Mononuclear cell (primary cell): ENCODE measurements at places on chromosomes 1 and 21. TPM values are rescaled to one million over a fixed set of nuclear protein-coding genes. Genes with fewer than 3 reads are reported as not detected.

The COL8A2 gene
- 1.9 TPM for total RNA-seq

The S100A14 gene
- total RNA-seq = not detected

The KCNC4 gene
- 2.8 TPM for total RNA-seq

The KCNT2 gene
- total RNA-seq = 0.21 TPM

The PRKAA2 gene
- under 0.01 TPM for total RNA-seq

The GCSAML gene
- total RNA-seq = 1.7 TPM

The SPRR2A gene
- total RNA-seq = not detected

The OR2T4 gene
- total RNA-seq = not detected

The AKT3 gene
- total RNA-seq = 69.7 TPM

The SRGAP2C gene
- 10.6 TPM for total RNA-seq

The CSF1 gene
- 10.2 TPM for total RNA-seq

The CAMK1G gene
- 0.10 TPM for total RNA-seq

The TNFRSF8 gene
- total RNA-seq = 0.73 TPM

The LMOD1 gene
- total RNA-seq = not detected

The PTPRU gene
- 0.52 TPM for total RNA-seq

The SMCP gene
- total RNA-seq = not detected

The CNN3 gene
- total RNA-seq = 4.6 TPM

The AIM2 gene
- 2.1 TPM for total RNA-seq

The CFHR4 gene
- total RNA-seq = not detected

The TDRD5 gene
- 0.10 TPM for total RNA-seq

The TEX38 gene
- total RNA-seq = not detected

The MPZ gene
- total RNA-seq = 1.0 TPM

The CFAP74 gene
- total RNA-seq = under 0.01 TPM

The SPRR2G gene
- not detected for total RNA-seq

The CTSK gene
- total RNA-seq = 8.1 TPM

The THEMIS2 gene
- total RNA-seq = 270 TPM

The INAVA gene
- total RNA-seq = under 0.01 TPM

The SASS6 gene
- total RNA-seq = 1.8 TPM

The AHDC1 gene
- total RNA-seq = 3.3 TPM

The TLR5 gene
- total RNA-seq = 6.6 TPM

The CD101 gene
- 11.4 TPM for total RNA-seq

The HMGCS2 gene
- total RNA-seq = not detected

The SH2D2A gene
- 19.1 TPM for total RNA-seq

The MRPS6 gene
- 5.4 TPM for total RNA-seq

The PIK3C2B gene
- 18.1 TPM for total RNA-seq

The FCRL5 gene
- total RNA-seq = 6.6 TPM

The CADM3 gene
- 0.10 TPM for total RNA-seq

The RBM11 gene
- total RNA-seq = 10.6 TPM

The CFHR5 gene
- not detected for total RNA-seq

The TNNI3K gene
- 0.94 TPM for total RNA-seq

The C1orf105 gene
- not detected for total RNA-seq

The PPT1 gene
- 182 TPM for total RNA-seq

The CCDC30 gene
- 2.3 TPM for total RNA-seq

The RGS2 gene
- total RNA-seq = 372 TPM

The ADGRL4 gene
- not detected for total RNA-seq

The ITLN1 gene
- total RNA-seq = 0.42 TPM

The POFUT2 gene
- total RNA-seq = 13.9 TPM

The DOCK7 gene
- 15.5 TPM for total RNA-seq
